LNCaP clone FGC (cell line): ENCODE measurements at places on chromosomes 11 and 22.

GRCh38 chr11:128670631-128671030 lies 23.2 kb upstream of the FLI1 start:
- no peak for DNase-seq

DNA sequence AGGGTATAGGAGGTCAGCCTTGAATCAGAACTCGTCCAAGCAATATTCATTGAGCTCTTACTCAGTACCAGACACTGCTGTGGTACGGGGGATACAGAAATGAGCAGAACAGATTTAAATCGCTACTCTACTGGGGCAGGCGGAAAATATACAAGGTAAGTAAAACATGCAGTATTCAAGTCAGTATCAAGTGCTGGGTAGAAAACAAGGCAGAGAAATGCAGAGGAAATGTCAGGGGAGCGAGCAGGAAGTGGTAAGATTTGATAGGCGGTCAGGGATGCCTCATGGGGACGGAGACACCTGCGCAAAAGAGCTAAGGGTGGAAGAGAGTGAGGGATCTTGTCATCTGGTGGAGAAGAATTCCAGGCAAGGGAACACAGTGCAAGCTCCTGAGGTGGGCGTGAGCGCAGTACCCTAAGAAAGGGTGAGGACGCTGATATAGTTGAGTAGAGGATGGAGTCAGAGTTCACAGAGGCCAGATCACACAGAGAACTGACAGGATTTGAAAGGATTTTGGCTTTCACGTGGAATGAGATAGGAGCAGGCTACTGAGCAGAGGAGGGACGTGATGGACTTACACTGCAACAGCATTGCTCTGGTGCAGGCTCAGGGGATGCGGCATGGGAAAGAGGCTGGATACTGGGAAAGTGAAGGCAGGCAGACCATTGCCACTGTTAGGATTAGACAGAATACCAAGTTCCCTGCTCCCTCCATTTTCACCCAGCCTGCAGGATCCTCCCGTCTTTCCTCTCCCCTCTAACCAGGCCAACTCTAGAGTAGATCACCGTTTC lies 35.8 kb downstream of the SC5D start:
- no peak for DNase-seq

DNA sequence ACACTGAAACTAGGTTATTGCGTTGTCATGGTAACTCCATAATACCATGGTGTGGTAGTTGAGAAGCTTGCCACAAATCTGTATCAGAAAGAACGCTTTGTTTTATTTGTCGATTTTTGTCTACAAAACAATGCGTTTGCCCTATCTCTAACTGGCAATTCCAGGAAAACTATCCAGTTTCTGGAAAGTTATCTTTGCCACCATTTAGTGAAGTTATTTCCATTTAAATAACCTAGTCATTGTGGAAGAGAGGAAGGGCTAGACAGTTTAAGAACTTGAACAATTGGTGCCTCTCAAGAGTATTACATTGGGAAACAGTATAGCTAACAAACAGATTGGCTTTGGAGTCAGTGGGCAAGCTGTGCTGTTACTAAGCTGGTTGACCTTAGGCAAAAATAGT lies 7.9 kb downstream of the HSD17B12 start:
- DNase-seq, result no peak

GRCh38 chr22:47372596-47373385 lies 610.3 kb downstream of the TBC1D22A start:
- no peak for DNase-seq

GRCh38 chr11:61553373-61554171 lies 27.3 kb downstream of the SYT7 start:
- no peak for DNase-seq

GRCh38 chr11:561148-562003 lies 606 bp downstream of the RASSF7 start:
- peak; percentile 36 for DNase-seq

DNA sequence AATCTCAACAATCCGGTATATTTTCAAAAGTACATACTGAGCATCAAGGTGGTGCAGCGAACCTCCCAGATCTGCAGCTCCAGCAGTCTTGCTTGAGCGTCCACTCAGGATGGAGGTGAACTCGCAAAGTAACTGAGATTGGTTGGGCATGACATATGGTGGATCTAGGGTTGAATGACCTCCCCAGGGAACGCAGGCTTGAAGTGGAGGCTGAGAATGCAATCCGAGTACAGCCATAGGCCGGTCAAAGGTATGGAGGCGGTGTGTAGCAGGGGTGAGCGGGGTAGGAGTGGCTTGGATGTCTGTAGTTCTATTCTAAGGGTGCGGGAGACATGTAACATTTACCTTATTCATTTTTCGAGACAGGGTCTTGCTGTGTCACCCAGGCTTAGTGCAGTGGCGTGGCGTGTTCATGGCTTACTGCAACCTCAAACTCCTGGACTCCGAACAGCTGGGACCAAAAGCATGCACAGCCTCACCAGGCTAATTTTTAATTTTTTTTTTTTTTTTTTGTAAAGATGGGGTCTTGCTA lies 631 bp upstream of the C22orf39 start:
- DNase-seq, result peak; percentile 50

DNA sequence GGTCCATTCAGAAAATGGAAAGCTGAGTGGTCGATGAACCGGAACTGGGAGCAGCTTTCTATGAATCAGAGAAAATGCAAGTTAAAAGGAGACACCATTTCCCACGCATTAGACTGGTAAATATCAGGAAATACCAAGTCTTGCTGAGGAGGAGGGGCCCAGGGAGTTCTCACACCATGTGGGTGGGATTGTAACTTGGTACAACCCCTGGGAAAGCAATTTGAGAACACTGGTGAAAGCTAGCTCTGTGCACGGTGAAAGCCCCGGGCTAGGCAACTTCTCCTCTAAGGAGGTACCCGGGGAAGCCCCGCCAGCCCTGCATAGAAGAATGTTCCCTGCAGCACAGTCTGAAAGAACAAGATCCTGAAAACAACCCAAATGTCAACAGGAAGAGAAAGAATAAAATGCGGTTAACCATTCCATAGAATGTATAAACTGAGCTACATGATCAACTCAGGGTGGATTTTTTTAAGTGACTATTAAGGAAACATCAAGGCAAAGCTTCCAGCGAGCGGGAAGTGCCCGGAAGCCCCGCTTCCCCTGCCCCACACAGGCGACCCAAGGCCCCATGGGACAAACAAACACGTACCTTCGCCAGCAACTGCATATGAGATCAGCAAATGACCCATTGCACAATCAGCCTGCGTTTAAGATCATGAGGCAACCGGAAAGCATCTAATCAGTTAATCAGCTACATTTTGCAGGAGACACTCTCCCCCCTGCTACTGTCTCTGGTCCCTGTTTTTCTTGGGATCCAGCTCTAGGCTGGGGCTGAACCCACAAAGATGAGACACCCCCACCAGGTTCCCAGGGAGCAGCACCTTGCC lies 11.3 kb downstream of the SHANK2 start:
- DNase-seq, result no peak

GRCh38 chr11:118924591-118925585 lies 838 bp downstream of the BCL9L start:
- DNase-seq, result no peak

GRCh38 chr22:43314611-43315010 lies 28.6 kb downstream of the SCUBE1 start:
- DNase-seq, result no peak

- DNase-seq, result no peak
These were observed 151.4 kb downstream of the FBXO7 start for GRCh38 chr22:32625985-32626384.

DNA sequence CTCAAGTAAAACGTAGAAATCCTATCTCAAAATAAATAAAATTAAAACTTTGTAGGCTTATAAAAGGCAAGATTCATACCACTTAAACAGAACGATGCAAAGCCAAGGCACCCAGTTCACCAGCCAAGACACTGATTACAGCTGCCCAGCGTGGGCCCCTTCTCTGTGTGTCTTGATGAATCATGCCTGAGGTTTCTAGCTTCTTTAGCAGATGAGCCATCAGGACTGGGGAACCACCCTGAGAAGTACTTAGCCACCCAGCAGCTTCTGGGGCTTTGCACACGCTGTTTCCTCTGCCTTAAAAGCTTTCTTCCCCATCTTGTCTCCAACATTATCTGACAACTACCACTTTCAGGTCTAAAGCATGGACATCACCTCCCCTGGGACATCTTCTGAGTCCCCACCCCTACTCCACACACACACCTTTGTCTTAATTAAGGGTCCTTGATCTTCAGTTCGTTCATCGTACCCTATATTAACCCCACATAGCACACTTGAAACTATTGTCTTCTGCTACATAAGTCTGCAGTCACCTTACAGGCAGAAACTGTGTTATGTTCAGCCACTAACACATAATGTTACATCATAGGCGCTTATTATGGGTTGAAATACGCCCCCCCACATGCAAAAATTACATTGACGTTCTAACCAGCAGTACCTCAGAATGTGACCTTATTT lies 8.7 kb upstream of the LAYN start:
- no peak for DNase-seq

DNA sequence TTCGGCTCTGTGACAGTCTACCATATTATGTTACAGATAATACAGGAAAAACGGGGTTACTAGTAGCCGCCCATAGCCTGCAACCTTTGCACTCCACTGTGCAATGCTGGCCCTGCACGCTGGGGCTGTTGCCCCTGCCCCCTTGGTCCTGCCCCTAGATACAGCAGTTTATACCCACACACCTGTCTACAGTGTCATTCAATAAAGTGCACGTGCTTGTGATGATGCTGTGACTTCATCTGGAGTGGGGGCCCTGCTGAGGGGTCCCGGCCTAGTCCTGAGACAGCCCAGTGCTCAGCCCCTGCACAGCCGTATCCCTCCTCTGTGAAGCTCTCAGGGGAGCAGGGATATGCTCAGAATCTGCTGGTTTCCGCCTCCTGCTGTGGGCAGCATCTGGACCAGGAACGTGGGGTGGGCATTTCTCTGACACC lies 1.2 kb downstream of the IFITM1 start:
- DNase-seq, result no peak

GRCh38 chr11:30991376-30991775 lies 378.2 kb downstream of the DCDC1 start:
- DNase-seq, result no peak

- DNase-seq, result no peak
These were observed 104.3 kb downstream of the KCNQ1 start for GRCh38 chr11:2549080-2549479.

GRCh38 chr11:33934450-33934849 lies 42.6 kb upstream of the LMO2 start:
- DNase-seq, result no peak

DNA sequence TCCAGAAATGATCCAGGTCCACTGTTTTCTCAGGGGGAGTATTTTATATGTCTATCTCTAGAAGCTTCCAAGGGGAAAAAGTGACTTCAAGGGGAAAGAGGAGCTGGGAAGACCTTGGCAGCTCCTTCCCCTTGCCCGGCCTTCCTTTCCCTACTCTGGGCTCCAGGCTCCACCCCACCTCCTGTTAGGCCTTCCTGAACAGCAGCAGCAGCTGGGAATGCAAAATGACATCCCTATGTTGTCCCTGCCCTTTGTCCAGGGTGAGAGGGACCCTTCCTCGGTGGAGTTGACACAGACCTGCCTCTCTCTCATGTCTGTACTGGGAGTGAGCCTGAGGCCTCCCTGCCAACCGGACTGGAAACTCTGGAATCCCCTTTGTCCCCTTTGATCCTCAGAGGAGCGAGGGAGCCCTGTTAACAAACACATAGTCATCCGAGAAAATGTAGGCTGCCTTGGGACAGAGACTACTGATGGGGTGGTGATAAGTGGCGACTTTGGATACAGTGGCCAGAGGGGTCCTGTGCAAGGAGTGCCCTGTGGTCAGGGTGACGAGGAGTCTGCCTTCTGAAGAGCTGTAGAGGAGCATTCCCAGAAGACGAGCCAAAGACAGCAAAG lies 9.0 kb upstream of the MALAT1 start:
- no peak for DNase-seq

- DNase-seq, result no peak
These were observed 18.5 kb upstream of the RBM4B start for GRCh38 chr11:66696146-66696545.

DNA sequence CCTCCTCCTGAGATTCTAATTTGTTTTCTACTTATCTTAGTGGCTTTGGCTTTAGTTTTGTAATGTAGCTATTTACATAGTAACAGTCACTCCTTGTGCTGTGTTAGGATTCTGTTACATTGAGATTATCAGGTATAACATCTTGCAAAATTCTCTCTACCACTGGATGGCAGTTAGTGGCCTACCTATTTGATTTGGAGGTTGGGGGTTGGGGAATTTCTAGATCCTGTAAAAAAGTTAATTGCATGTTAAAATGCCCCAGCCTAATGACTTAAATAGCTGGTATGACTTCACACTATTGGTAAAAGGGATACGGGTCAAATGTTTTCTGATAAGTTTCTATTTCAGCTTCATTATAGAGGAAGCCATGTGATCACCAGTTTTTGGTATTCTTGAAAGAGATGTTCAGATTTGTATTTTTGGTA lies 2.8 kb downstream of the GRK3 start:
- peak; percentile 35 for DNase-seq

DNA sequence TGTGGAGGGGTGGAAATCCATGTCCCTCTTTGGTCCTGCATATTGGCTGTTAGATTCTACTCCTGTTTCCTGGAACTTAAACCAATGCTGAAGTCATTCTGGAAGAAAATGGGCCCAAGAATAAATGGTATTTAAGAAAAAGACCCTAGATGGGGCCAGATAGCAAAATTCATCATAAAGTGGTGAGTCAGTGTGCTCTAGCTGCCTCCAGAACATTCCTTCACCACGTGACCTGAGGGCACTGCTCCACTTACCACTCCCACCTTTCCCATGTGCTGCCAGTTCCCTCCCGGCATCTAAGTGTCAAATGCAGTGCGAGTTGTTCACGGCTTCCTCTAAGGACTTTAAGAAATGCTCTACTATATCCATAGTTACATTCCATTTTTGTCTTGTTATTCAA lies 30.9 kb upstream of the NAP1L4 start:
- DNase-seq, result no peak

DNA sequence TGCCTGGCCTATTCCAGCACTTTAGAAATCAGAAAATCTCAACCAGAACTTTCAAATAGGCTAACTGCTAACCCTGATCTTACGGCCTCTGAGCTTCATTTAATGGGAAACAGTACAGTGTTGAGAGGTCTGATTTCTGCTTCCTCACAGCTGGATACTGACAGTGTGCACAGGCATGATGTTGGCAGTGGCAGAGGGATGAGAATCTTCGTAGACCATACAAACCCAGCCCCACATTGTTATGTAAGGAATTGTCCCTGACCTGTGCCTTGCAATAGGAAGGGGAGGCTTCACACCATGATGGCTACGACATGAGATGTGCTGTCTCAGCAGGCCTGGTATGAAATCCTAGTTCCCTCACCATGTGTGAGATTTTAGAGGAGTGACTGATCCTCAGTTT lies 49.0 kb downstream of the CD44 start:
- DNase-seq, result no peak

DNA sequence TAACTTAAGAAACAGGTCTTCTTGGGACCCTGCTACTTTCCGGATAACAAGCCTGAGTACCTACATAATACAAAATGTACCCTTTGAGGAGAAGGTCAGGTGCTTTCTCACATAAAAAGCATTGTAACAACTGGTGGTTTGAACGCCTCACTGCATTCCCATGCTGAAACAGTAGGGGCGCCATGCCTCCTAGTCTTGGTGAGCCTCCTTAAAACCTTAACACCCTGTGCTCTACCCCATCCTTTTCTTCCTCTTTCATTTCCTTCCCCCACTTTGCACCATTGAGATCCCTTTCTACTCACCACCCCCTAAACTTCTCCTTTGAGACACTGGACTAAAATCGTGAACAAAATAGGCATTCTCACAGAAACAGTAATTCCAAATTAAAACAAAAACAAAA lies 729.3 kb downstream of the NTM start:
- DNase-seq, result no peak
